ENCODE measurements at places on chromosomes 6 and 20.

DNA sequence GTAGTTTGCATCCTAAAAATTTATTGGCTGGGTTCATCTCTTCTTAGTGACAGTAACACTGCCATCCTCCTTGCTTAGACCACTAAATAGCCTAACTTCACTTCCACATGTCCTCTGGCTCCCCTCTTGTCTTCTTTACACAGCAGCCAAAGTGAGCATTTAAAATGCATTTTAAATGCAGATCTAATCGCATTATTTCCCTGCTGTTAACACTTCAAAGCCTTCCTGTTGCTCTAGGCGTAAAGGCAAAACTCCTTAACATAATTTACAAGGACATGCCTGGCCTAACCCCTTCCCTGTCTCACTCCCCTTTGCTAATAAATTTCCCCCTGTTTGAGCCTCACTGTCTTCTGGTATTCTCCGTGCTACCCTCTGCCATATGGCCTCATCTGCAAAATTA lies 26.5 kb downstream of the NKAIN2 start:
- DNase-seq, result no peak

DNA sequence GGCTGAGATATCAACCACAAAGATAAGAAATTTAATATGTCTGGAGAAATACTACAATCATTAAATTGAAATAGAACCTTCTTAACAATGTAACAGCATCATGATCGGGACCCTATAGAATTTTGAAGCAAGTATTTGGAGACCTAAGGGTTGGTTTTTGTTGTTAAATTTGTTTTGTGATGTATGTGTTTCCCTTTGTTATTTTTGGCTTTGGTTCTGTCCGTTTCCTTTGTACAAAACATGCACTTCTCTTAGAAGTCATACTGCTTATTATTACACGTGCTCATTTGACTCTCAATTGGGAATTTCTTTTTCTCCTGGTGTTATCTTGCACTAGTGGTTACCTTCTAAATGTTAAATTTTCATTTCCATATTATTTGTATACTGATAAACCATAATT lies 4.0 kb upstream of the PLN start:
- DNase-seq, result no peak

DNA sequence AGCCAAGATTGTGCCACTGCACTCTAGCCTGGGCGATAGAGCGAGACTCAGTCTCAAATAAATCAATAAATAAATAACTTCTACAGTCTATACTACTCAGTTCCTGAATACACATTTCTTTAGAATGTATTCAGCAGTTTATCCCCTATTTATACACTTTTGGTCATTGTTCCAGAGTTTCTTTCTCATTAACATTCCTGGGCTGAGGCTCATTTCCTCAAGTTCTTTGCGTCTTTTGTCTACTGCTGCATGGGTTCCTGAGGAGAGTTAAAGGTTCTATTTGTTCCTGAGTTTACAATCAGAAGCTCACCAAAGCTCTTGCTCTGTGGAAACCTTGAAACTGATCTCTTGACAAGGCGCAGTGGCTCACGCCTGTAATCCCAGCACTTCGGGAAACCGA lies 37.7 kb upstream of the SASH1 start:
- DNase-seq, result no peak

DNA sequence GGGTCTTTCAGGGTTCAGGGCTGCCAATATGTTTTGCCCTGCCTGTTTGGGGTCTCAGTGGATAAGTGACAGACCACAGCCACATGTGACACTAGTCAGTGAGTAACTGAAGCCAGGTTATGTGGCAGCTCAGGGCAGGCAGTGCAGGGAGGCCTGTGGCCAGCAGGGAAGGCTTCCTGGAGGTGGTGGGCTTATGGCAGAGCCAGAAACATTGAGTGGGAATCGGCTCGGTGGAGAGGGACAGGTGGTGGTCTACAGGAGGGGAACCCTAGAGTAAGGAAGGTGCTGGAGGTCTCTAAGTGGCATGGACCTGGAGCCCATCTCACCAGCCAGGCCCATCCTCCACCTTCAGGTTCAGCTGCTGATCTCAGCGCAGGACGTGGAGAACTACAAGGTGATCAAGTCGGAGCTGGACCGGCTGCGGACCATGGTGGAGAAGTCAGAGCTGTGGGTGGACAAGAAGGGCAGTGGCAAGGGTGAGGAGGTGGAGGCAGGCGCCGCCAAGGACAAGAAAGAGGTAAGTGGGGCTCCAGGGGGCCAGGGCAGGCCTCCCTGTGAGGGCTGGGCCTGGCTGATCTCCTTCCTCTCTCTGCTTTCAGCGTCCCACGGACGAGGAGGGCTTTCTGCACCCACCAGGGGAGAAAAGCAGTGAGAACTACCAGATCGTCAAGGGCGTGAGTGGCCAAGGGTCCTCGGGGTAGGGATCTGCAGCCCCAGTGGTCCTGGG lies 34.9 kb downstream of the UQCC2 start:
- DNase-seq, result no peak

GRCh38 chr6:21769968-21770367 lies 176.4 kb downstream of the SOX4 start:
- DNase-seq, result no peak

Data from activated naive CD4-positive, alpha-beta T cell (primary cell).